ENCODE measurements at places on chromosomes 12 and 14.

DNA sequence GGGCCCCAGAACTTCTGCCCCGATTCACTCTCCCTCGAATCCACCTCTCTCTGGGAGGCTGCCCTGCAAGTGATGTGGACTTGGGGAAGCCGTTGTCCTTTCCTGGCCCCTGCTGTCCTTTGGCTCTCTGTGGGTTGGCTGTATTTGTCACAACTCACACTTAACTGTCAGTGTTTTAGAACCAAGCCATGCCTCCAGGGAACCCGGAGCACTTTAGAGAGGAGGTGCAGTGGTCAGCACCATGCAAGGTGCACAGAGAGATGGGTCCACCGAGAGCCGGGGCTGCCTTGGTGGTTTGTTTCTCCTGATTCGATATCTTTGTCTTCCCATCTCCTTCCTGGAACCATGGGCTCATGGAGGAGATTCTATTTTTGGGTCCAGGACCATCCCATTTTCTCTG, 129.5 kb upstream of the RTL1 start:
- DNase-seq = no peak

DNA sequence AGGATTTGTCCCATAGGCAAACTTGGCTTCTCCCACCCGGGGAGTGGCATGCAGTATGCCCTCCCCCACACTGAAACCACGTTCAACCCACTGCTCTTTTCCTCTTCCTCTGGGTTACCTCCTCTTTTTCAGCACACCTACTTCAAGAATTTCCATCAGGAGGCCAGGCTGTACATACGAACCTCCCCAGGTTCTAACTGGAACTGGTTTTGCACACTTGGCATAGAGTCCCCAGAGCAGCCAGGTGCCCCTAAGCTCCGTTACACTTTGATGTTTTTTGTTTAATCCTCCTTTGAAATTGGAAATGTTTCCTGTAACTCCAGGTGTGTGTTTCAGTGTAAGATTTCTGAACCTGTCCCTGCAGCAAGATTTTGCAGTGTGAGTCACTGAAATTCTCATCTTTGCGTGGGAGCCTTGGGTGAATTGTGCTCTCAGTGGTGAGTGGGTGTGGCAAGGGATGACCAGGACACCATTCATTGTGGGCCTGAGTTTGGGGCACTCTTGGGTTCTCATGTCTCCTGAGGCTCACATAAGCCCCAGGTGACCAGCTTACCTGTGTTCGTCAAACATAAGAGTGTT, 18.2 kb downstream of the CD9 start:
- no peak for DNase-seq

DNA sequence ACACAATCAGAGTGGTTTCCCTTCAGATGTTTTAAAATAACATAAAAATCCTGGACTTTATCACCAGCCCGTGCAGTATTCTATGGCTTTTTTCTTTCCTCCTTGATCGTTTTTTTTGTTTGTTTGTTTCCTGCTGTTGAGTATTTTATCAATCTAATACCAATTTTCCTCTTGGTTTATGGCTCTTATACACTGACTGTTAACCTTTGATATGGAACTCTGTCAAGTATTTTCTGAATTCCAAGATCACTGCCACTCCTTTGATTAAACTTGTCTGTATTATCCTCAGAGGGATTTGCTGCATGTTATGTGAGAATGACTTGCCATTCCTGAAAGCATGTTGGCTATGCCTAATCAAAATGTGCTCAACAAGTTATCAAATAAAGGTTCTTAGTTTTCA, 88.4 kb downstream of the PELI2 start:
- DNase-seq = no peak

- peak; percentile 19 for DNase-seq
Measured at GRCh38 chr12:57845478-57846284, 848 bp downstream of the CTDSP2 start.

GRCh38 chr12:115873451-115874082, 403.9 kb downstream of the MED13L start:
- DNase-seq = no peak

DNA sequence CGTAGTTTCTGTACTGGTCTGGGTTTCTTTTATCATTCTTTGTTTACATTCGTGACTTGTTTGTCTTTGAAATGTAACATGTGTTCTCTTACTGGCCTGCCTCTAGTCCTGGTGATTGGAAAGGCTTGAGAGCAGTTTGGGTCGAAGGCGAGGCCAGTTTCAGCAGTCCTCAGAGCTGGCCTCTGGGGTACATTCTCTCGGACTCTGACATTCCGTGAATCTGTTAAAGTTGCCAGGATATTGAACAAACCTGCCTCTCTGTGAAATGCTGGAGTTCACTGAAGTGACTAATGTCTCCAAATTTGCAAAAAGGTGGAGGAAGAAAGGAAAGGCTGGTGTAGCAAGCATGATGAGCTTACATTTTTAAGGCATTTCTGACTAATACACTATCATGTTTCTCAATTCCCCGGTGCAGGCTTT, 1.5 kb downstream of the PLEKHA5 start:
- DNase-seq = no peak

DNA sequence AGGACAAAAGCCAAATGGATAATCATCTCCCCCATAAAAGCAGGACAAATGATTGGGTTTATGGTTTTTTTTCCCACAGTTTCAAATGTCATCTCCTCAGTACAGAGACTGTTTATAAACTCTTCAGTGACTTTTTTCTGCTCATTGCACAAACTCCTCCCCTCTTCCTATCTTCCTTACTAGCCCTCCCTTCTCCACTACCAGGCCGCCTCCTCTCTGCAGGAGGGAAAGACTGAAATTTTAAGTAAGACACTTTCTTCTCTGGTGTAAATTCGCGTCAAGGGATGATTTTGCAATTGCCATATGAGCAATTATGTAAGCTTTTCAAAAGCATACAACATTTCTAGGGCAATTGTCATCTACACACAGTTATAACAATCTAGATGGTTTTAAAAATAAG, 37.0 kb downstream of the BTG1 start:
- no peak for DNase-seq

- DNase-seq = no peak
Measured at GRCh38 chr14:94467728-94468520, 8.1 kb downstream of the SERPINA9 start.

DNA sequence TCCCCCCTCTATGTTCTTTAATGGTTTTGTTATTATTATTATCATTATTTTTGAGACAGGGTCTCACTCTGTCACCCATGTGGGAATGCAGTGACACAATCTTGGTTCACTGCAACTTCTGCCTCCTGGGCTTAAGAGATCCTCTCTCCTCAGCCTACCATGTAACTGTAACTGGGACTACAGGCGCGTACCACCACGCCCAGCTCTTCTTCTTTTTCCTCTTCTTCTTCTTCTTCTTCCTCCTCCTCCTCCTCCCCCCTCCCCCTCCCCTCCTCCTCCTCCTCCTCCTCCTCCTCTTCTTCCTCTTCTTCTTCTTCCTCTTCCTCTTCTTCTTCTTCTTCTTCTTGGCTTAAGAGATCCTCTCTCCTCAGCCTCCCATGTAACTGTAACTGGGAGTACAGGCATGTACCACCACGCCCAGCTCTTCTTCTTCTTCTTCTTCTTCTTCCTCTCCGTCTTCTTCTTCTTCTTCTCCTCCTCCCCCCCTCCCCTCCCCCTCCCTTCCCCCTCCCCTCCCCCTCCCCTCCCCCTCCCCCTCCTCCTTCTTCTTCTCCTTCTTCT, 5.4 kb upstream of the KRT7 start:
- DNase-seq = no peak

DNA sequence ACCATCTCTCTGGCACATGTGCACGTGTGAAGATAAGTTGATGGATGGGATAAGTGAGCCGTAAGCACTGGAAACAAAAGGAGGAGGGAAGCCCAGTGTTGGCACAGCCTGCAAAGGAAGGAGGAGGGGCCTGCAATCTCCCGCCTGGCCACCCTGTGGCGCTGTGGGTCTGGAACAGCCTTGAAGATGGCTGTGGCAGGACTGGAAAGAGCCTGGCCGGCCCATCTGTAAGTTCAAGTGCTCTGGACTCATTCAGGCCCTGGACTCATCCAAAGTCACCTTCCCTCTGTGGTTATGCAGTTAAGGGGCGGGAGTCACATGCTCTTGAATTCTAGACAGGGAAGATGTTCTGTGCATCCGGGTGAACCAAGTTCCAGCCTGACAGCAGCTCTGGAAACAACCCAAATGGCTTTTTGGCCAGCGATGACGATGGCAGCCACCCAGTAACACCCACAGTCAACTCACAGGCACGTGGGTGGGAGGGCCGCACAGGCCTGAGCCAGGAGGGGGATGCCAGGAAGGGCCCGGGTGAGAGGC, 50.4 kb downstream of the CHGA start:
- DNase-seq = no peak

DNA sequence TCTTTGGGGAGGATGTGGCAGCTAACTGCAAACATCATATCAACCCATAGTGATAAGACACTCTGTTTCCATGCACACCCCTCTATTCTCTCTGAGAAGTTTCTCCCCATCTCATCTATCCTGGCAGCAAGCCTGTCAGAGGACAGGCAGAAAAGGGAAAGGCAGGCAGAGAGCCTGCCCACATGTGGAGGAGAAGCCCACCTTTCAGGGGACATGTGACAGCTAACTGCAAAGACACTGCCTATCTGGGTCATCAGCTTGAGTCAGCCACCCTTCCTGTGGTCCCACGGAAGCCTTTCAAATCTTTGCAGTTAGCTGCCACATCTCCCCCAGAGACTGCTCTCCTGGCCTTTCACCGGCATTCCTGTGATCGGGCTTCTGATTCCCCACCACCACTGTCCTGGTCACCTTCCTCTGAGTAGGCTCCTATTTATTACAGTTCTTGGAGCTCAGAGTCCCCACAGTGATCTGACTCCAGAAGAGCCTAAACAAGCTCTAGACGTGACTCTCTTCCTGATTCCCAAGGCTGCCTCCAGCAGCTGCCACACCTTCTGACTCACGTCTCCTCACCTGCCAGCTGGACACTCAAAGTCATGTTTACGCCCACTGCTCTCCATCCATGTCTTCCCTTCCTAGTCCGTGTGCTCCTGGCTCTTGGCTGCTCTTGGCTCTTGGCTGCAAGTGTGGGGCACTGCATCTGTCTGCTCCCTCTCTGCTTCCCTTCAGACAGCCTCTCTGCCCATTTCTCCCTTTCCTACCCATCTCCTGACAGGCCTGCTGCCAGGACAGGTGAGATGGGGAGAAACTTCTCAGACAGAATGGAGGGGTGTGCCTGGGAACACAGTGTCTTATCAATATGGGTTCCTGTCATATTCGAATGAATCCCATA, 7.5 kb upstream of the KRT1 start:
- no peak for DNase-seq

DNA sequence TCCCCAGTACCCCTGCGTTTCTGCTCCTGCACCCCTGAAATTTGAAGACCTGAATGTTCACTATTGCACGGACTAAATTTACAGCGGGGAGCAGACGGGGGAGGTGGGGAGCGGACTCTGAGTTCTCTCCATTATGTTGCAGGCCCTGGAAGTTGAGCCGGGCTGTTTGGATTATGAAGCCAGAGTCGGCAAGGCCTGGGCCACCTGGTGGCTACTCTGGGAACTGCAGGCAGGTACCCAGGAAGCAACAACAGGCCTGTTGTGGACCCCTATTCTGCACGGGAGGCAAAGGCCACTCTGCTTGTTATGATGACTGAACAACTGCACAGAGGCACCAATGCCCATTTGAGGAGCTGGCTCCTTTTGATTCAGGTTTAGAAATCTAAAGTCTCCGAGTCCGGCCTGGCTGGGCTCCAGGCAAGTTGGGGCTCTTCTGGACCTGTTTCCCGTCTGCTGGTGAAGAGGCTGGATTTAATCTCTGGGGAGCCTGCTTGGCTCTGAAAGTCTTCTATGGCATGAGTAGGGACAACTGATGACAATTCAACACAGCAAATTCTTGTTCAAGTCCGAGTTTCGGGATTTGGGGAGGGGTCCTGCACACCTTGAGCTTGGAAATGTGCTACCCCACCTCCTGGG, 34.1 kb upstream of the FAM181A start:
- peak; percentile 25 for DNase-seq

DNA sequence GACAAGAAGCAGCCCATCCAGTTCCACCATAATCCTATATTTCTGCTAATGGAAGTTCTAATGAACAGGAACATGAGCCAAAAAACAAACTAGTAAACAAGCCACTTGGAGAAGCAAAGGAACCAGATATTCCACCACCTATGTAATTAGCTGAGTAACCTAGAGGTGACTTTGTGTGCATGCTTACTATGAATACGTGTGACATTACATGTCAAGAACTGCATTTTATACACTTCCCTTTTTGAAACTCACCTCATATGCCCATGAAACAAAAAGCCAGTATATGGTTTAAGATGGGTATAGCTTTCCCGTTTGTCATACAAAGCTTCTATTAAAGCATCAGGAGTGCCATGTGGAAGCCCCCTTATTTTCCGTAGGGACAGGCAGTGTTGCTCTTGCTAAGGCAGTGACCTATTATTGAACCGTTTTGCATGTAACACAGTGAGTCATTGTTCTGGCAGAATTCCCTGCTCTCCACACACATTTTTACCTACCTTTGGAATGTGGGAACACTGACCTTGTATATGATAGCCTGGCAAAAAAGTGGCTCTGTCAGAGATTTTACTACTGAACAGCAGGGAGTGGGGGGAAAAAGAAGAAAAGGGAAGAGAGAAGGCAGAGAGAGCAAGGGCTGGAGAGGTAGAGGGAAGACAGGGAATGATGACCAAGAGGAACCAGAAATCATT, 34.8 kb upstream of the FRMD6 start:
- no peak for DNase-seq

DNA sequence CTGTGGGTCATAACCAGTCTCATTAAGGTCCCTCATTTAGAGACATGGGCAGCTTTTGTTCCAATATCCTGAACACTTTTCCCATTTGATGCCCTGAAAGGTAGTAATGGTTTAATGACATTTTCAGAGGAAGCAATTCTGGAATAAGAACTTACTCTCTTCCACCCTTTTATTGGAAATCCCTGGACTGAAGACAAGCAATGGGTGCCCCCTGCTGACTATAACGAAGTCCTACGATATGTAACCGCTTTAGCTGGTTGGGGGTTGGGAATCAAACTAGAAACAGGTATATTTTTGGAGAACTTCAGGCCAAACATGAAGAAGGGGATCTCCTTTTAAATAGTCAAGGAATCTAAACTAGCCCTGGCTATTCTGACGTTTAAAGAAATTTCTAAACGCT, 20.5 kb downstream of the SARNP start:
- DNase-seq = no peak

GRCh38 chr12:98238515-98239130, 276.8 kb upstream of the TMPO start:
- DNase-seq = no peak

GRCh38 chr12:62466594-62467491, at the start of gene MON2:
MON2 (plus strand) TSS chr12:62466826; CDS start chr12:62467208, 382 bp downstream.
- peak; percentile 73 for DNase-seq

GRCh38 chr12:88092771-88093170, 49.1 kb downstream of the CEP290 start:
- no peak for DNase-seq

DNA sequence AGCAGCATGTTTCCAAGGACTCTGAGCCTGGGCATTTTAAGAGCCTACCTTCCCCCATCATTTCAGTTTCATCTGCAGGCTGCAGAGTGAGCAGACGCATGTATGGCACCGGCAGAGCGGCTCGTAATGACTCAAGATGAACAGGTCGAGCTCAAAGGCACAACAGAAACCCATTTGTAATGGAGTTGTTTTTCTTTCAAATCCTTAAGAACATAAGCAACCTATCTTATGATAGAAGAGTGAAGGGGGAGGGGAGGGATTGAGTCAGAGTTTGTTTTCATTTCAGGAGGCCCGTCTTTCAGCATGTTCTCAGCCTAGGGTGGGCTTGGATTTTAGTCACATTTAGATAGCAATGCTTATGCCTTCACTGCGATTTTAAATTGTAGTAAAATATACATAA, 54.9 kb upstream of the CISTR start:
- no peak for DNase-seq

- no peak for DNase-seq
Measured at GRCh38 chr12:104750061-104750460, 208.0 kb downstream of the SLC41A2 start.

- DNase-seq = no peak
Measured at GRCh38 chr12:69719336-69720316, 19.0 kb upstream of the RAB3IP start.
